ENCODE measurements at places on chromosomes 16 and 17. TPM values are rescaled to one million over a fixed set of nuclear protein-coding genes. Genes with fewer than 3 reads are reported as not detected.

MAZ gene
- total RNA-seq, result 127 TPM

RHBDF1 gene
- 46.5 TPM for total RNA-seq

MMP28 gene
- total RNA-seq, result 1.4 TPM

GPR142 gene
- total RNA-seq, result not detected

ADAM11 gene
- 0.32 TPM for total RNA-seq

FZD2 gene
- total RNA-seq, result 18.1 TPM

SYT17 gene
- total RNA-seq, result 0.47 TPM

MYL11 gene
- not detected for total RNA-seq

XAF1 gene
- 42.6 TPM for total RNA-seq

PLXDC1 gene
- total RNA-seq, result 2.4 TPM

SLX4 gene
- total RNA-seq, result 1.6 TPM

WDR59 gene
- total RNA-seq, result 17.9 TPM

CASKIN1 gene
- total RNA-seq, result 0.16 TPM

CDH11 gene
- 156 TPM for total RNA-seq

VPS9D1 gene
- 8.0 TPM for total RNA-seq

Data from bronchial smooth muscle cell (primary cell).